ENCODE measurements at places on chromosomes 6 and 20.

- DNase-seq = no peak
Observed at GRCh38 chr6:44251576-44252524, 4.9 kb downstream of the HSP90AB1 start.

DNA sequence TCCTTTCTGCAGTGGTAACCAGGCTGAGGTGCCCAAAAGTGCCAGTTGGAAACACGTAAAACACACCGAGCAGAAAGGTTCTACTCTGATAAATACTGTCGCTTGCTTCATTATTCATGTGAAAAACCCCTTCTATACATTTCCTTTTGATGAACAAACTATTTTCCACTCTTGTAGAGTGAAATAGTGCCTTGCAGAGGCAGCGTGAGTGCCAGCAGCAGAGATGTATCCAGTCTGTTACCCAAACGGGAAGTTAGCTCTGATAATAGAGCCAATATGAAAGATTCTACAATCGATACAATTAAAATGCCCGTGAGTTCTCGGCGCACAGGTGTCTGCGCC, 1.5 kb downstream of the ZBTB46 start:
- DNase-seq = no peak

- no peak for DNase-seq
Observed at GRCh38 chr6:1107578-1107977, 204.3 kb upstream of the FOXQ1 start.

- no peak for DNase-seq
Observed at GRCh38 chr6:85641897-85642773, 551 bp downstream of the SYNCRIP start.

DNA sequence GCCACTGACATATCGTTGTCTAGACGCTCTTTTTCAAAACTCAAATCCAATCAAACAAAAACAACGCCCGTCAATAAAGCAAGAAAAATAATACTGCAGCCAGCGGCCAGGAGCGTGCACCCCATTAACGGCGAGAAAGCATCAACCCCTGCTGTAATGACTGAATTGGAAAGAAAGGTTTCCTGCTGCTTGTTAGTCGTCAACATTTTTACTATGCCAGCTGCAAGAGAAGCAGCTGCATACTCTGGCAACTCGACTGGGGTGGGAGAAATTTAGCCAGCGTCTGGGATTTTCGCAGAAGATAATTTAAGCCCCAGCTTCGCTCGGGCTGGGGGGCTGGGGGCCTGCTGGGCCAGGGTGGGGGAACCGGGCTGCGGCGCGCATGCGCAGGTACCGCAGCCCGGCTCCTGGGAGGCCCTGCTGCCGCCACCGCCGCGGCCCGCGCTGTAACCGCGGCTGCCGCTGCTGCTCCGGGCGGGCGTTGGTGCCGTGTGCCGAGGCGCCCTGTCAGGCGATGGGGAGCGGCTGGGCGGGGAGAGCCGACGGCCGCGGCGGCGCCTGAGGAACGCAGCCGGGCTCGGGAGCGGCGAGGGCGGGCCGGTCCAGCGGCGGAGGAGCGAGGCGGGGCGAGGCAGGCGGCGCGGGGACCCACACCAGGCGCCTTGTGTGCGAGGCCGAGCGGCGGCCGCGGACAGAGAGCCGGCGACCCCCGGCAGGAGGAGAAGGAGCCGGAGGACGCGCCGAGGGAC, 732 bp upstream of the STXBP5 start:
- peak; percentile 47 for DNase-seq

DNA sequence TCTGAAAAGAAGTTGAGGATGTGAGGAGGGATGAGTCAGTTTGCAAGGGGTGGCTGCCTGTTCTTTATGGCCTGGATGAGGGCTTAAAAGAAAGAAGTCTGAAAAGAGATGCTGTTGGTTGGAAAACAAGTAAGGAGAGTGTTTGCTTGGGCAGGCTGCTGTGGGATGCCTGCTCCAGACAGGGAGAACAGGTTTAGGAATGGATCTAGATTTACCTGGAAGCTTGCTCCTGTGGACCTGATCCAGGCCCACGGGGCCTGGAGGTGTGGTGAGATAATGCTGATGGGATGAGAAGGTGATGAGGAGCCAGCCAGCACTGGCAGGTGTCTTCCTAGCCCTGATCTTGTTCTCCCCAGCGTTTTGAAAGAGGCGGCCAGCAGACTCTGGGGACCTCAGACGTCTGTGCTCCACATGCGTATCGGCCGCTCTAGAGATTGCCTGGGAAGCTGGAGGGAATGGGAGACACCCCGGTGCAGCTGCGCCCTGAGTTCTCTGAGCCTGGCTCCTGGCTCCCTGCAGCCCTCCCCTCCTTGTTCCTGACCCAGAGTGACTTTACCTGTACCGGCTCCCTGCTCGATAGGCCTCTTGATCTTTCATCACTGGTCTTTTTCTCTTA, 331.3 kb downstream of the ZFAND3 start:
- no peak for DNase-seq

DNA sequence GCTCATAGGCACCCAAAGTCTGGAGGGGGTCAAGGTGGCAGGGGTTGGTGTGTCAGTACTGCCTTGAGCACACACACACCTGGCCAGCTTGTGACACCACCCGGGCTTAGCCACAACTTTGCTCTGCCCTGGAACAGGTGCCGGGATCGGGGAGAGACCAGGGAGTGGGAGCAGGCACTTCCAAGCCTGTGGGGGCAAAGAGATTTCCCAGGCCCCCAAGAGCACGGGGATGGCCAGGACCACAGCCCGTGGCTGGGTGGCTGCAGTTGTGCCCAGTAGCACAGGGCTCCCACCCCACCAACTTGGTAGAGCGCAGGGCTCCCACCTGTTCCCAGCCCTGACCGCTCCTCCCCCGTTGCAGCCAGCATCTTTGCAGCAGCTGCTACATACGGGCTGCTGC, 40.4 kb downstream of the WASF1 start:
- DNase-seq = no peak

- DNase-seq = no peak
Observed at GRCh38 chr6:105985816-105986632, 100.1 kb upstream of the PRDM1 start.

GRCh38 chr6:107666981-107667601, 157.0 kb downstream of the SCML4 start:
- no peak for DNase-seq

DNA sequence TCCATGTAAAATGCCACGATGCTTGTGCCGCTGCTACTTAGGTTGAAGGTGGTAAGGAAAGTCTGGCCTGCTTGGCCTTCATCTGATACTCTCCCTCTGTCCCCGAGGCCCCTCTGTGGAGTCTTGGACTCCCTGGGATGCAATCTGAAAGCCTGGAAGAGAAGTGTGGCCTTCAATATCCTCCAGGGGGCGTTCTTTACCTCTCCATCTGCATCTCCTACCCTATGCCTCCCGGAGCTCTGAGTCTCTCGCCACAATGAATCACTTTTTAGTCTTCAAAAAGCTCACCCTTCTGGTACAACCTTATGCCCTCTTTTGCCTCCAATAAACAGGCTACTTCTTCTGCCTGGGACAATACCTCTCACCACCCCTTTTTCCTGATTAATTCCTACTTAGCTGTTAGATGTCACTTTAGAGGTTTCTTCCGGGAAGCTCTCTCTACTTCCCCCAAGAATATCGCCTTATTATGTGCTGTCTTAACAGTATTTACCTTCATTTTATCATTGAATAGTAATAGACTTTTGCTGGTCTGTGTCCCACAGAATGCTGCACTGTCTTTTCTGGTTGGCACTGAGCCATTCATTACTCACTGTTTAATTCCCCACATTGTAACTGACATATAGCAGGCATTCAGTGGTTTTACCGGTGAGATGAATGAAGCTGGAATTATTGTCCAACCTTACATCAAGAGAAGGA, 13.9 kb upstream of the ATG5 start:
- DNase-seq = peak; percentile 68
